ENCODE measurements at places on chromosomes 11 and 22. TPM values are rescaled to one million over a fixed set of nuclear protein-coding genes. Genes with fewer than 3 reads are reported as not detected.

Gene ZBTB44
- 30.5 TPM for total RNA-seq

GRCh38 chr11:7944123-7944522 lies 2.6 kb upstream of the OR10A3 start:
- DNase-seq = no peak

DNA sequence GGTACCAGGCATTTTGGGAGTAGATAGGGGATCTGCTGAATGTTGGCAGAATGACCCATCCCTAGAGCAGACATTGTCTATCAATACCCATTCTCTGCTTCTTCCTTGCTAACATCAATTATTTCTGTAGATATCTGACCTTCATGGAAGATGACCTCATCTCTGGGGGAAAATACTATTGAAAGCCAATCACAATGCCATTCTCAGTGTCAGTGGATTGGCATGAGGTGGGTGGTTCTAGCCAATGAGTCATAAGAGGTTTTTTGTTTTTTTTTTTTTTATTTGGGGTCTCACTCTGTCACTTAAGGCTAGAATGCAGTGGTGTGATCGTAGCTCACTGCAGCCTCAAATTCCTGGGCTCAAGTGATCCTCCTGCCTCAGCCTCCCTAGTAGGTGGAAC lies 42.5 kb downstream of the SNX19 start:
- no peak for DNase-seq

DNA sequence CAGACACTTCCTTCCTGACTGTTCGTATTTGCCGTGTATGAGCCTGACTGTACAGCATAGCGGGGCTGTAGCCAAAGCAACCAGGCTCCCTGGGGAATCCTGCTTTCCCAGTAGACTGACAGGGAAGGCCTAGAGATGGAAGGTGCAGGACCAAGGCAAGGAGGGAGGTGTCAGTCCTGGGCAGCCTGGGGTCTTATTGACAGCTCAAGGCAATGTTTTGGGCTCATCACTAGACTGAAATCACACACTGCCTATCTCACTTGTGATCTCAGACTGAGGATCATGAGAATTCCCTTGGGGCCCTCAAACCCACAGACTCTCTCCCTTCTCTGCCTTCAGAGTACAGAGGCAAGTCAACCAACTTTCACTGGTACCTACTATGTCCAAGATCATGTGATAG lies 346.8 kb upstream of the NARS2 start:
- DNase-seq = no peak

Measured in posterior vena cava (tissue), 2 donors.